ENCODE measurements at places on chromosomes 16 and 17.

GRCh38 chr17:32497431-32498205 lies 10.8 kb downstream of the CDK5R1 start:
- DNase-seq = no peak

DNA sequence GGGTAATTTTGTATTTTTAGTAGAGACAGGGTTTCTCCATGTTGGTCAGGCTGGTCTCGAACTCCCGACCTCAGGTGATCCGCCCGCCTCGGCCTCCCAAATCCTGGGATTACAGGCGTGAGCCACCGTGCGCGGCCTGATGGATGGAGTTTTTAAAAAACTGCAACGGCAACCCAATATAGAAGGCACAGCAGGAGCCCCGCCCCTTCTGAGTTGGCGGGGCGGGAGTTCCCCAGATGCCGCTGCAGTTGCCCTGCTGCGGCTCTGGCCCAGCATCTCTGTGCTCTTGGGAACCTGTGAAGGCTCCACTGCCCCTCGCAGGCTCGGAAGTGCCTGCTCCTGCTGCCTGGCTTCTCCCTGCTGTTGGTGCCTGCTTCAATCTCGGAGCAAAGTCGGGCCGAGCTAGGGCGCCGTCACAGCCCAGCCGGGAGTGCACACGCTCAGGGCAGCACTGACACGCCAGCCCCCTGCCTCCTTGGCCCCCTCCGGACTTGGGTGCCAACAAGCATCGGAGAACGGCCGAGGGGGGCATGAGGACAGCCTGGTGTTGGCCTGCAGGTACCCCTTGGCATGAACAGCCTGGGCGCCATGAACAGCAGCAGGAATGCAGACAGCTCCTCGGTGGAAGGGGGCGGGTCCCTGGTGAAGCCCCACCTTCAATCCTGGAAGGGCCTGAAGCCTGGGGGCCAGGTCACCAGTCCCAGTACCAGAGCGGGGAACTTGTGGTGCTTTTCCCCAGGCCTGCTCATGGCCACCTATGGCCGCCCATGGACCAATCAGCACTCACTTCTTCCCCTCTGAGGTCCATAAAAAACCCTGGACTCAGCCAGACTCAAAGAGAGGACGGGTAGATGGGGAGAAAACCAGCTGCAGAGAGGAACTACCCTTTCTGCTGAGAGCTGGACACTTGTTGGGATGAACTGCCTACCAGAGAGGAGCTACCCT lies 2.3 kb upstream of the NT5M start:
- DNase-seq = peak; percentile 54

DNA sequence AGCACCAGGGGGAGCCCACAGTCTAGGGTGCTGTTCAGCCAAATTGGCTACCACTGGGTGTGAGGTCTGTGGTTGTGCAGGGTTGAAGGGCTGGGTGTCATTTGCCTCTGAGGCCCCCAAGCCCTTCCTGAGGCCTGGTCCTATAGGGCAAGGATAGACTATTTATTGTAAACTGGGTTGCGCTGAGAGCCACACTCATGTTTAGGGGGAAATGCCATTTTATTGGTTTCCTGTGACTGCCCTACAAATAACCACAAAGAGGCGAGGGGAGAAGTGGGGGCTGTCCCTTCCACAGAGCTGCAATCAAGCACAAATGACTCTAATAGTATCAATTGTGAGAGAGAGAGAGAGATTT lies 3.6 kb upstream of the ZCCHC14 start:
- DNase-seq = peak; percentile 17

- DNase-seq = peak; percentile 79
Observed at GRCh38 chr16:81632392-81633146, 146.5 kb upstream of the PLCG2 start.

DNA sequence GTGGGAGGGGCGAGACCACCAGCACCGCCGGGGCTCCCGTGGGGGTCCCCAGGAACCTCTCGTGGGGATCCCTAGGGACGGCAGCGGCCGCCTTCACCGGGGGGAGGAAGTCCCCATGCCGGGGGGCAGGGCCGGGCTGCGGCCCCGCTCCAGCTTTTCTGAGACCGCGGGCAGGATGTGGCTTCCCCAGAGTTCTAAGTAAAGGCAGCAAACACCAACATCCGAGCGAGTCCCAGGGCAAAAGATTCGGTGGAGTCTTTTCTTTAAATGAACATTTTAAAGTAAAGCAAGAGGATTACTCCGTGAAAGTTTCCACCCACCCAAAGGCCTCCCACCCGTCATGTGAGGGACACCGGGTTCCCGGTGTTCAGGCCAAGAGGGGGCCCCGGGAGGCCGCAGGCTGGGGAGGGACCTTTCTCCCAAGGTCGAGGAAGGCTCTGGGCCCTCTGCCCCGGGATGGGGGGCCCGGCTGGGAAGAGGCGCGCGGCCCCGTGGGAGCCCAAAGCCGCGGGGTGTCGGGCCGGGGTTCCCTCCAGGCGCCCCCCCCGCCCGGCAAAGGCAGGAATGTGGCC lies 137.2 kb upstream of the RPH3AL start:
- DNase-seq = peak; percentile 54

DNA sequence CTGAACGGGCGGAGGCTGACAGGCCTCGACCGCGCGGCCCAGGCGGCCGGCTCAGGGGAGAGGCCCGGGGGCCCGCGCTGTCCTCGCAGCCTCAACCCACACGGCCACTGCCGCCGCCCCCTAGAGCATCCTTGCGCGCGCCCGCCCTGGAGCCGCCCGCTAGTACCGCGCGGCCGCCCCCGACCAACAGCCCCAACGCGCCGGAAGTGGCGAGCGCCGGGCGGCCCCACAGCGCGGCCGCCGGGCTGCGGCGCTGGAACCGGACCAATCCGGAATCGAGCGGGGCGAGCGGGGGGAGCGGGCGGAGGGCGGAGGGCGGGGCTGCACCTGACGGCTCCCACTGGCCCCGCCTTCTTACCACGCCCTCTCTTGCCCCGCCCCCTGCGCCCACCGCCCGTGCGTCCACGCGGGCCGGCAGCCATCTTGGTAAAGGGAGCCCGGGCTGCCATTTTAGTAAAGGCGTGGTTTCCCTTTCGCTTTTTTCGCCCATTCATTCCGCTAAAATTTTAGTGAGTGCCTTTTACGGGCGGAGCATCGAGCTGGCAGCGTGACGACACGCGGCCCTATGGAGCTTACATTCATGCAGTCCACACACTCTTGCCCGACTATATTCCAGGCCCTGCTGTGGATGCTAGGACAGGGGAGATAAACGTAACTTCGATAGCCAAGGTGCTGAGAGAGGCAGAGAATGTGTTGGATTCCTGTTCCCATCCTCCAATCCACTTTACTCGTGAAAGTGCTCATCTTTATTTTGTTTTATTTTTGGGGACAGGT lies at the start of gene XPO6:
Gene XPO6, minus strand, starts transcription at position 208 of the 774 bp plus-strand sequence. CDS start 597 bp downstream, outside the sequence.
- peak; percentile 98 for DNase-seq

- no peak for DNase-seq
Observed at GRCh38 chr17:77191244-77191643, 50.5 kb downstream of the SEC14L1 start.

DNA sequence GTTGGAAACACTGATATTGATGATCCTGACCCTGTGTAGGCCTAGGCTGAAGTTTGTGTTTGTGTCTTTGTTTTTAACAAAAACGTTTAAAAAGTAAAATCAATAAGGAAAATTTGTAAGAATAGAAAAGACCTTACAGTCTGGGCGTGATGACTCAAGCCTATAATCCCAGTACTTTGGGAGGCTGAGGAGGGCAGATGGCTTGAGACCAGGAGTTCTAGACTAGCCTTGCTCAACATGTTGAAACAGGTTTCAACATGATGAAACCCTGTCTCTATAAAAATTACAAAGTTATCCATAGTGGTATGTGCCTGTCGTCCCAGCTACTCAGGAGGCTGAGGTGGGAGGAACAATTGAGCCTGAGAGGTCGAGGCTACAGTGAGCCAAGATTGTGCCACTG lies 18.3 kb upstream of the TOM1L1 start:
- DNase-seq = no peak

GRCh38 chr16:987906-988305 lies 6.3 kb downstream of the SOX8 start:
- DNase-seq = no peak

DNA sequence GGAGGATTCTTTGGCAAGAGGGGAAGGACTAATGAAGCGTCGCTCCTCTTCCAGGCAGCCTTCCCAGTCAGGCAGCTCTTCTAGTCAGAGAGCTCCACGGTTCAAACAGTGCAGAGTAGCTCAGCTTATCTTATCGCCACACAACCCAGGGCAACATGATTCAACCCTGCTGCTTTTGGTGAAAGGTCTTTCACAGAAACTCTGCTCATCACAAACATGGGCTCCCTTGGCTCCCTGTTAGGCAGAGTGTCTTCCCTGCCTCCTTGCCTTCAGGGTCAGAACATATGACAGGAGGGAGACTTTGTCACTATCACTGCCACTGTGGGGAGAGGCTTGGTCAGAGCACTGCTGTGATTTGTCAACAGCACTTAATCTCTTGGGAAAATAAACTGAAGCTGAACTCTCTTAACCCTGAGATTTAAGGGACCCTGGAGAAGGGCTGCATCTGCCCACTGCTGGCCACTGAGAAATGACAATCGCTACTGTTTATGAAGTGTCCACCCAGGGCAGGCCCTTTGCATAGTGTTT lies 6.9 kb upstream of the SLC13A2 start:
- DNase-seq = no peak

- peak; percentile 68 for DNase-seq
Observed at GRCh38 chr17:40480501-40481003, 20.9 kb downstream of the TNS4 start.

DNA sequence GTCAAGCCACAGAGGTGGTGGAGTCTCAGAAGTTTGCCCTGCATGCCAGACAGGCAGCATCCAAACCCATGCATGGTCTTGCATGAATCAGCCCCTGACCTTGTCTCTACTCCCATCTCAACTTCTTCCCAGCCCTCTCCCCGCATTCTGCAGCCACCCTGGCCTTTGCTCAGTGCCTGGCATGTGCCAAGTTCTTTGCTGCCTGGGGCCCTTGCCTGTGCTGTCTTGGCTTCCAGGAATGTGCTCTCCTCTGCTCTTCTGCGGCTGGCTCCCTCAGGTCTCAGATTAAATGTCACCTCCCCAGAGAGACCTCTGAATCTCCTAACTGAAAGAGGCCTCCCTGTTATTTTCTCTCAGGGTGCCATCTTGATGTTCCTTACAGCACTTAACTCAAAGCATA lies 17.6 kb downstream of the DRC3 start:
- no peak for DNase-seq

- no peak for DNase-seq
Observed at GRCh38 chr16:30927789-30928378, 4.5 kb downstream of the FBXL19 start.

DNA sequence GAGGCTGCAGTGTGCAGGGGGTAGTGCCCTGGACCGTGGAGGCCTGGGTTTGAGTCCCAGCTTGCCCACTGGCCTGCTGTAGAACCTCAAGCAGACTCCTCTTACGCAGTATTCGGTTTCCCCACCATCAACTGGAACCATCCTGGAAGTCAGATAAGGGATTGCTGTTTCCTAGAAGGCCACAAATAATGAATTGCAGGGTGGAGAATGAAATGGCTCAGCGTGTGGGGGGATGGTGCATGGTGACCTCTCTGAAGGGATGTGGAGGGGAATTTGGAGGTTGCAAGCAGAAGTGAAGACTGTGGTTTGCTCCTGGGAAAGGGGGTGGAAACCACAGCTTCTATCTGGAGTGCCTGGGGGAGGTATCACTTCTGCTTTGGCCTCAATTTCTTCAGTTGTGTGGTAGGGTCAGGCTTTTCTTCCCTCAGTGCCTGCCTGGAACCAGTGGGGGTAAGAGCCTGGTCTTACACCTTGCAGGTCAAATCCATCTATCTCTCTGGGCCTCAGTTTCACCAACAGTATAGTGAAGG lies 1.7 kb downstream of the ADGRG5 start:
- peak; percentile 19 for DNase-seq

GRCh38 chr17:35731239-35731916 lies at the start of gene RASL10B:
RASL10B (plus strand) TSS chr17:35731639; CDS start chr17:35735185, 3,546 bp downstream.
- peak; percentile 15 for DNase-seq

GRCh38 chr17:64392300-64392699 lies 1.6 kb upstream of the PECAM1 start:
- DNase-seq = no peak

GRCh38 chr16:29726845-29727377 lies 18.9 kb downstream of the C16orf54 start:
- DNase-seq = no peak

DNA sequence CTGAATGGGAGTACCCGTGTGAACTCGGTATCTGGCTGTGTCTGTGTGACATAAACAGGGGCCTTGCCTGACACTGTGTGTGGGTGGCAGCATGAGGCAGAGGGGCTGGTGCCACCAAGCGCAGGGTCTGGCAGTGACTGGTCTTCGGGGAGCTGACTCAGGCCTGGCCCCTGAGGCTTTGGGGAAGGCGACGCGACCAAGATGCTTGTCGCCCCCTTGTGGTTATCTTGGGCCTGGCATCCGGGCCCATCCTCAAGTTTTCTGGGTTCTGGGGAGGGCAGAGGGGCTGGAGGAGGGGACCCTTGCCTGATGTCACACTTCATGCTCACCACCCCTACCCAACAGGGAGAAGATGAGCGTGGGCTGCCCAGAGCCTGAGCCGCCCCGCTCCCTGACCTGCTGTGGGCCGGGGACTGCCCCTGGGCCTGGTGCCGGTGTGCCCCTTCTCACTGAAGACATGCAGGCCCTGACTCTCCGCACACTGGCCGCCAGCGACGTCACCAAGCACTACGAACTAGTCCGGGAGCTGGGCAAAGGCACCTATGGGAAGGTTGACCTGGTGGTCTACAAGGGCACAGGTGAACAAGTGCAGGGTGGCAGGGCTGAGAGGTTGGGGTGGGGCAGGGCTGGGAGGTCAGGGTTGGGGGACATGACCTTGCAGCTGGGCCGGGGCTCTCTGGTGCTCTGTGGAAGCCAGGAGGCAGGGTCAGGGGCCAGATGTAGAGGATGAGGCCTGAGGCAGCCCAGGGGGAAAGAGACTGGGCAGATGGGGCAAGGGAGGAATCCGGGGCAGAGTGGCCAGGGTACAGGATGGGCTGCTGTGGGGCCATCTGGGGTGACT lies 24.9 kb downstream of the SBK1 start:
- DNase-seq = peak; percentile 72
